Spleen (tissue), 13 donors: ENCODE measurements at places on chromosomes 16 and 17. TPM values are rescaled to one million over a fixed set of nuclear protein-coding genes. Genes with fewer than 3 reads are reported as not detected.

The ADGRG1 gene
- 1.0 TPM for polyA plus RNA-seq

The TMEM235 gene
- not detected for polyA plus RNA-seq

The TLCD2 gene
- 0.28 TPM for polyA plus RNA-seq

The G6PC1 gene
- not detected for polyA plus RNA-seq

DNA sequence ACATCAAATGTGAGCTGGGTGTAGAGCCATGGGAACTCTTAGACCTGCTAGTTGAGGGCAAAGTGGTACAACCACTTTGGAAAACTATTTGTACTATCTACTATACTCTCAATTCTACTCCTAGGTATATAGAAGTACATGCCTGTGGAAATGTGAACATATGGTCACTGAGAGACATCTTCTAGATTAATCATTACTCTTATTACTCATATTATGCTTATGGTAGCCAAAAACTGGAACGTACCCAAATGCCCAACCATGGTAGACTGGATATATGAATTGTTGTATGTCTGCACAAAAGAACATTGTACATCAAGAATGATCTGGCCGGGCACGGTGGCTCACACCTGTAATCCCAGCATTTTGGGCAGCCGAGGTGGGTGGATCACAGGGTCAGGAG is 2.7 kb downstream of the WDR45B start:
- peaks cover 29% of the 10 kb centered on the region for H3K4me1 ChIP-seq
- no peaks in the 10 kb centered on the region for H3K27me3 ChIP-seq
- H3K27ac ChIP-seq, result no peak overlapping the region
- no peak overlapping the region for H3K4me3 ChIP-seq

DNA sequence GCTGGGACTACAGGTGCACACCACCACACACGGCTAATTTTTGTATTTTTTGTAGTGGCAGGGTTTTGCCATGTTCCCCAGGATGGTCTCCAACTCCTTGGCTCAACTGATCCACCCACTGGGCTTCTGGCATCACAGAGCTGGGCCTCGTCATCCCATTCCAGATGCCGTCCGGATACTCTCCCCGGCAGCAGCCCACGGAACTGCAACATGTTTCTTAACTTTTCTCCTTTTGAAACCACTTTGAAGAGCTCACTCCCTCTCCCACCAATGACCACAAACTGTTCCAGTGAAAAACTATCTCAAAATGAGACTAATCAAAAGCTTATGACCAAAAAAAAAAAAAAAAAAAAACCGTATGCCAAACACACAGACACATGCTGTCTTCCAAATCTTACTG is 17.6 kb downstream of the PEMT start:
- H3K27ac ChIP-seq, result no peak overlapping the region
- H3K27me3 ChIP-seq, result no peaks in the 10 kb centered on the region

- H3K36me3 ChIP-seq, result no peaks in the 10 kb centered on the region
- no peak for DNase-seq
- no peaks in the 10 kb centered on the region for H3K4me1 ChIP-seq
- H3K4me3 ChIP-seq, result no peak overlapping the region
- no peaks in the 10 kb centered on the region for H3K27me3 ChIP-seq
- no peak overlapping the region for H3K27ac ChIP-seq
Measured at GRCh38 chr16:11493531-11493929, 93.2 kb downstream of the LITAF start.

GRCh38 chr17:13084420-13084819 is 66.6 kb upstream of the ELAC2 start:
- no peak for DNase-seq
- no peaks in the 10 kb centered on the region for H3K4me1 ChIP-seq
- no peaks in the 10 kb centered on the region for H3K27me3 ChIP-seq
- H3K4me3 ChIP-seq, result no peak overlapping the region
- no peaks in the 10 kb centered on the region for H3K36me3 ChIP-seq

- H3K27me3 ChIP-seq, result no peaks in the 10 kb centered on the region
- no peak overlapping the region for H3K27ac ChIP-seq
- DNase-seq, result no peak
- H3K4me1 ChIP-seq, result no peaks in the 10 kb centered on the region
Measured at GRCh38 chr16:78353640-78354275, 254.3 kb downstream of the WWOX start.
